ENCODE measurements at places on chromosomes 3 and 15.

GRCh38 chr15:85414037-85414436 lies 33.6 kb downstream of the AKAP13 start:
- DNase-seq, result no peak

DNA sequence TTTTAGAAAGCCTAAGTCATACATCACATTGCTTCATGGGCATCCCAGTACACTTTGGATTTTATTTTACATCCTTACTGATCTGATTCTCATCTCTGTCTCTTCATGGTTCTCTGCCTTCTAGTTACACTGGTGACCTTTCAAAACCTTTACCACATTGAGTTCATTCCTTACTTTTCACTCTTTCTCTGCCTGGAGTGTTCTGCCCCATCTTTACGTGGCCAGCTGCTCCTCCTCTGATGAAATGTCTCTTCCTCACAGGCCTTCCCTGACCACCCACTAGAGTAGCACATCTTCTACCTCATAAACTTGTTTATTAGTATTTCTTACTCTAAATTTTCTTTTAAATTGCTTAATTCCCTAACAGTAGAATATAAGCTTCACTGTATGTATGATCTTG lies 17.7 kb downstream of the CTNNB1 start:
- no peak for DNase-seq

- DNase-seq, result no peak
Measured at GRCh38 chr15:39919748-39920509, at the start of gene GPR176. GPR176 (minus strand) TSS chr15:39920266; CDS start chr15:39920026, 240 bp downstream.

DNA sequence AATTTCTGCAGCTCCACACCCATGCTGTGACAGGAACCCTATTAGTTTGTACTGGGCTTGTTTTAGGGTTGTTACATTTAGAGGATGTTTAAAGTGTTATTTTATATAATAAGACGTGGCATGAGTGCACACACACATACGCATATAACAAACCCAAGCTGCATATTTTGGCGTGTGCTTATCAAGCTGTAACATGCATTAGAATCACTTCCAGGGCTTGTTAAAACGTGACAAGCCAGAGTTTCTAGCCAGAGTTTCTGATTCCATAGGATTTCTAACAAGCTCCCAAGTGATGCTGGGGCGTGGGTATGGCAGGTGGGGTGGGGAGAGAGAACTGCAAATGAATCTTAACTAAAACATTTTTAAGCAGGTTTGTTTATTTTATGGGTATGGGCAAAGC lies 17.4 kb downstream of the ONECUT1 start:
- DNase-seq, result no peak

- no peak for DNase-seq
Measured at GRCh38 chr3:61889259-61889658, 327.9 kb downstream of the PTPRG start.

DNA sequence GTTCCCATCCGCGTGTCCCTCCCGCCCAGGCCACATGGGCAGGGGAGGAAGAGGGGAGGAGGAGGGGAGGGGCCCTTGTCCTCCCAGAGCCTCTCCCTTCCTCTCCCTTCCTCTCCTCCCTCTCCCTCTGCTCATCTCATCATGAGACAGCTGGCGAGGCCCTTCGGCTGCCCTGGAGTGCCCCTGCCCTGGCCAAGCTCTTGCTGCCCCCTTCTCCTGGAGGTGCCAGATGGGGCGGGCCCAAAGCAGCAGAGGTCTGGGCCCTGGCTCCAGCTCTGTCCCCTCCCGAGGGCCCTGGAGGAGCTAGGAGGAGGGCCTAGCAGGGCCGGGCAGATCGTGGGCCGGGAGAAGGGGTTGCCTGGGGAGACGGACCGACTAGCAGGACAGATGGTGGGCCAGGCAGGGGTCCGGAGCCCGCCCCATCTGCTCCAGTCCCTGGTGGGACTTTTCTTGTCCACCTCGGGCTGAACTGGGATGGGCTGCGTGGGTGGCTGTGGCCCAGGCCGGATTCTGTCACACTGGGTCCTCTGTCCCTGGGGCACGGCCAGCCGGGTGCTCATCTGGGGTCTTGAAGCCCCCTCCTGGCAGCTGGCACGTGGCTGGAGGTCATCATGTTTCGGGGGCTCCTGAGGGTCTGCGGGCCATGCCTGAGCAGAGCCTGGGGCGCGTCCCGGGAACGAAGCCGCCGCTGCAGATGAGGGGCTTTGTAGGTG lies 183.4 kb downstream of the GOLGA6L6 start:
- no peak for DNase-seq

- no peak for DNase-seq
Measured at GRCh38 chr3:121793078-121793477, 41.8 kb downstream of the IQCB1 start.

DNA sequence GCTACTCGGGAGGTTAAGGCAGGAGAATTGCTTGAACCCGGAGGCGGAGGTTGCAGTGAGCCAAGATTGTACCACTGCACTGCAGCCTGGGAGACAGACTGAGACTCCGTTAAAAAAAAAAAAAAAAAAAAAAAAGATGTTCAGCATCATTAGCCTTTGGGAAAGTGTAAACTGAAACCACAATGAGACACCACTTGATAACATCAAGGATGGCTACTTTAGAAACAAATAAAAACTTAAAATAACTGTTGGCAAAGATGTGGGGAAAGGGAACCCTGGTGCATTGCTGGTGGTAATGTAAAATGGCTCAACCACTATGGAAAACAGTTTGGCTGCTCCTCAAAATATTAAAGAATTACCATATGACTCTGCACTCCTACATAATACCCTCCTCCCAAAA lies 1.9 kb downstream of the LEO1 start:
- DNase-seq, result no peak

DNA sequence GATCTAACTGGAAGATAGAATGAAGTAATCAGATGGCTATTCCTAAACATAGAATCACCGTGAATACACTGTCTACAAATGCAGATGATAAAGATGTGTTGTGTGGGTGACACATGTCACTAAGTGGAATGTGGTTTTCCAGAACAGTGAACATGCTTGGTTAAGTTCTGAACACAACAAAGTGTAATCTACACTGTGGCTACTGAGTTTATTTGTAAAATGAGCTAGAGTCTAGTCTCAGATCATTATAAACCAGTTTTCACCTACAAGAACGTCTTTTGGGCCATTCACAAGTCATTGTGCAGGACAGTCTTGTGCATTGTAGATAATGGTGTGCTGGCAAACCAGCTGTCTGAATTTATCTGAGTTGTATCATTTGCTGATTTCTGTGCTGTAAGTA lies 35.3 kb downstream of the OXNAD1 start:
- DNase-seq, result no peak

- DNase-seq, result no peak
Measured at GRCh38 chr3:168249550-168250414, 154.1 kb upstream of the GOLIM4 start.

DNA sequence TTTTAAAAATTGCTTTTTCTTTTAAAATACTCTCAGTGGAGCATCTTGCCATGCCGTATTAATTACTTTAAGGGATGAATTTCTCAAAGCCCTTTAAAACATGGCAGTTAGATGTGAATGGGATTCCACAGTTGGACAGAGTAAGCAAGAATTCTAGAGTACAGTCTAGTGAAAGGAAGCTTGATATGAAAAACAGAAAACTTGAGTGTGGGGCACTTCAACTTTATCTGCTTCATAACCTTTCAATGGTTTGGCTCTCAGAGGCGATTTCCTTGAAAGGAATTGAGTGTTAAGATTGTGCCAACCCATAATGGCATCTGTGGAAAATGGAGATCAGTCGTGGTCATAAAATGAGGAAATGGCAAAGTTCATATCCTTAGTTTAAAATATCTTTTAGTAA lies 127.7 kb upstream of the SAMMSON start:
- DNase-seq, result no peak

DNA sequence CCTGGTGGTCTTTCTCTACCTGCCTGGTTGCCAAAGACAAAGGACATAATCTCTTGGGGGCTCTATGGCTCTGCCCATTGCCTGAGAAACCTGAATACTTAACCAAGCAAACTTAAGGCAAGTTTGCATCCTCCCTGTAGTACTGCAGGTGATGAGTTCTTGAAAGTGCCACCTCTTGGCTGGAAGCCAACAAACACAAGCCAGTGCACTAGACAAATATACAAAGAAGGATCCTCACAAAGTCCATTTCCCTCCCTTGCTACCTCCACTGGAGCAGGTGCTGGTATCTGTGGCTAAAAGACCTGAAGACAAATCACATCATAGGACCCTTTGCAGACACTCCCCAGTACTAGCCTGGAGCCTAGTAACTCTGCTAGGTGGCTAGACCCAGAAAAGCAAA lies 772.3 kb downstream of the SI start:
- DNase-seq, result no peak

DNA sequence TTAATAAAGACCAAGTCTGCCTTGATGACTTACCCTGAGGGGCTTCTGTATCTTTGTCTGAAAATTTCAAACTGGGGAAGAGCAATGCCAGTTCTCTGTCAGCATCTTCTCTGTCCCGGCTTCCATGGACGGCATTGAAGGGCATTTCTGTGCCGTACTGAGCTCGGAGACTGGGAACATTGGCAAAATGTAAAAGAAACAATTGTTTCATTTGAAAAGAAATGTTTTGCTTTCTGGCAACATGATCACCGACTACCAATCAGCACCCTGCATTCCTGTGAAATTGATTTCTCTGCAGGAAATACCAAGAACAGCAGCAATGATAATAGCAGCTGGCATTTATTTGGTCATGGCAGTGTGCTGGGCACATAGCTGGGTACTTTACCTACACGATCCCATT lies 26.2 kb downstream of the NME9 start:
- no peak for DNase-seq

DNA sequence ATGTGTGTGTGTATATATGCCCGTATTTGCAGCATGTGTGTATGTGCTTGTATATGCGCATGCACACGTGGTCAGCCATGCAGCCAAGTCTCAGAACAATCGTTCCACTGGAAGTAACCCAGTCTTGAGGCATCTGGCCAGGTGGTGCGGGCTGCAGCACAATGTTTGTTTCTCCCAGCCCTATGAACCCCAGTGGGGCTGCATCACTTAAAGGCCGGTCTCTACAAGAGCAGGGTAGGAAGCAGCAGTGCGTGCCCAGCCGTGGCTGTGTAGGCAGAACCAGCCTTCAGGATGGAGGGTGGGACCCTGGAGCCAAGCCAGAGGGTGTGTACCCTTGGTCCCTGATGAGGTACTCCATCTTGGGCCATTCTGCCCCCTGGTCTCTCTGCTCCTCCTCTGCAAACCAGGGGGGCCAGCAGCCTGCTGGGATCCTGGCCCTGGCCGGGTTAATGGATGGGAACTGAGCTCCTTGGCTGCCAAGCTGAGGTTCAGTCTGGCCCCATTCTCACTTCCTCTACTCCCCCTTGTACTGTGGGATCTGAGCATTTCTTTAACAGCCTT lies 11.8 kb downstream of the KLF13 start:
- DNase-seq, result no peak

DNA sequence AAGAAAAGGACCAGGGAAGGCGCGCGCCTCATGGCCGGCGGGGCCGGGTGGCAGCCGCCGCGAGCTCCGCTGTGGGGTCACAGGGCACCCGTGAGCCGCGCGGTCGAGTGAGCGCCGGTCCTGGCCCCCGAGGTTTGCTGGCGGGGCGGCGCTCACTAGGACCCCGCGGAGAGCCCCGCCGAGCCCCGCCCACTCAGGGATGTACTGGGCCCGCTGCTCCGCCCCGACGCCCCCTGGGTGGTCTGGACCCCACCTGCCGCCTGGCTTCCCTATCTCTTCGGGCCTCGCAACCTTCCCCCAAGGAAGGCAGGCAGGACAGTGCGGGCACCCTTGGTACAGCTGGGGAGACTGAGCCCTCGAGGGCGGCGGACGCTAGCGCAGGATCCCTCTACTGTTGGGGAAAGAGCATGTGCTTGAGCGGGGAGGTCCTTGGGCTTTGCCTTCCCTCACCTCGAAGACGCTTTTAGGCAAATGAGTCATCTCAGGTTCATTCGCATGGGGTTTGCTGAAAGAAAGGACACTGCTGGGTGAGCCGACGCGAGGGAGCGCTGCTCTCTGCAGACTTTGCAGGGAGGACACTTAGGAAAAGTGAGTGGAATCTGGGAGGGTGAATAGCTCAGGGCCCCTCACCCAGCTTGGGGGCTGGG lies at the start of gene CHRNB4:
Gene CHRNB4, minus strand, starts transcription at position 109 of the 647 bp plus-strand sequence. Its CDS starts 77 bp downstream, at position 32.
- peak; percentile 17 for DNase-seq

GRCh38 chr3:71393093-71393492 lies 190.4 kb downstream of the FOXP1 start:
- DNase-seq, result no peak

DNA sequence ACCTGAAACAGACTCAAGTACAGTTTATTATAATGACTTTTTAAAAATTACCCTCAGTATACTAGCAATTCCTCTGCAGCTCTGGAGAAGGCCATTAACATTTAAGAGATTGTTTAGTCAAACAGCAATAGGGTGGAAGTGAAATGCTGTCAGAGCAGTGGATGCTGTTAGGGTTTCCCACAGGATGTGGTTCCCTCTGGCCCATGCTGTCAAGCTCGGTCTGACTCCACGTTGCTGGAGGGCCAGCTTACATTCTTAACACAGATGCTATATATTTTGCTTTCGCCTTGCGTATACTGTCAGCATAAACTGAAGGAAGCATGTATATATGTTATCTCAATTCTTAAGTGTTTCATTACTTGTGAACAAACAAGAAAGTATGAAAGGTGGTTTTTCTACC lies 231.1 kb upstream of the COL8A1 start:
- no peak for DNase-seq

GRCh38 chr3:194688946-194689345 lies 3.3 kb downstream of the FAM43A start:
- DNase-seq, result no peak

- no peak for DNase-seq
Measured at GRCh38 chr3:4821338-4821737, 157.9 kb upstream of the BHLHE40 start.

GRCh38 chr3:115325539-115325938 lies 178.5 kb upstream of the ZBTB20 start:
- no peak for DNase-seq

GRCh38 chr3:182728238-182728637 lies 65.1 kb upstream of the ATP11B start:
- no peak for DNase-seq

GRCh38 chr3:180870008-180870699 lies 42.3 kb upstream of the FXR1 start:
- DNase-seq, result no peak

- no peak for DNase-seq
Measured at GRCh38 chr15:96849271-96849900, 518.9 kb downstream of the NR2F2 start.

DNA sequence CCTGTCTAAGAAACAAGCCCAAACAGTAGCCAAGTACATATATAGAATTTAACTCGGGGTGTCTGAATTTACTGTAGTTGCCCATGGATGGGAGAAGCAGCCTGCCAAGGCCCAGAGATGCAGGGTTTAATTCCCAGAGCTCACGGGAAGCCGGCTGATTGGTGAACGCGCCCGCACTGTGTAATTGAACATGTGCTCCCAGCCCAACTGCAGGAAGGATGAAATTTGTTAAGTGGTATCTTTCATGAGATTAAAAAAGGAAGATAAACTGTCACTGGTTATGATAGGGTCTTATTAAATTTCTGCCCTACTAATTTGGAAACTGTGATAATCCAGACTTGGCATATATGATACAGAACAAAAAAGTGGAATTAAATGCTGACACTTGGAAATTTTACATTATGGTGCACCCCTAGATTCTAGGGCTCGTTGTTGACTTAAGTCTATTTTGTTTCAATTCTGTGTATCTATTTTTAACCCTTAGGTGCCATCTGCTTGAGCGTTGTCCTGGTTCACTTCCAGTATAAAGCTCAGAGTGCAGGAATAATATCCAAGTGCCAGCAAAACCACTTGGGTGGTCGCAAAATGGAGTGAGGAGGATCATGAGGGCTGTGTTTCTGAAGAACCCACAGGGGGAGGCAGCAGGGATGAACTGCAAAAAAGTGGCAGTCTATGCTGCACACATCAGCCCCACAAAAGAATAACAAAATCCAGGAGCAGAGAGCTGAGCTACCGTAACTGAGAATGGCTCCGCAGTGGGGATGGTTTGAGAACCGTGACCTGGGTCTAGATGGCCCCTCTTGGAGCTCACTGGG lies 13.8 kb upstream of the TMC3 start:
- DNase-seq, result no peak

- no peak for DNase-seq
Measured at GRCh38 chr15:42726114-42726513, 10.8 kb downstream of the CDAN1 start.

All from activated naive CD4-positive, alpha-beta T cell (primary cell).